ENCODE measurements at places on chromosomes 13 and 19. TPM values are rescaled to one million over a fixed set of nuclear protein-coding genes. Genes with fewer than 3 reads are reported as not detected.

- no peak for DNase-seq
Observed at GRCh38 chr19:2282062-2282861, at the start of gene PEAK3. Gene PEAK3 (minus strand): TSS chr19:2282175. CDS start chr19:2280931, 1,244 bp downstream.

Gene PALM3
- 36.9 TPM for polyA plus RNA-seq

Gene SBK3
- 0.10 TPM for polyA plus RNA-seq

DNA sequence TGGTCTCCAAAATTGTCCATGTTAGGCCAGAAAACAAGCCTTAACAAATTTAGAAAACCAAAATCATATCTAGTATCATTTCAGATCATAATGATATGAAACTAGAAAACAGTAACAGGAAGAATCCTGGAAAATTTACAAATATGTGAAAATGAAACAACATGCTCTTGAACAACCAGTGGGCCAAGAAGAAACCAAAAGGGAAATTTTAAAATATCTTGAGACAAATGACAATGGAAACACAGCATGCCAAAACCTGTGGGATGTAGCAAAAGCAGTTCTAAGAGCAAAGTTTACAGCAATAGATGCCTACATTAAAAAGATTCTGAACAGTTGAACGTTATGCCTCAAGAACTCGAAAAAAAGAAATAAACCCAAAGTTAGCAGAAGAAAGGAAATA, 32.6 kb downstream of the VWA8 start:
- no peak for DNase-seq

DNA sequence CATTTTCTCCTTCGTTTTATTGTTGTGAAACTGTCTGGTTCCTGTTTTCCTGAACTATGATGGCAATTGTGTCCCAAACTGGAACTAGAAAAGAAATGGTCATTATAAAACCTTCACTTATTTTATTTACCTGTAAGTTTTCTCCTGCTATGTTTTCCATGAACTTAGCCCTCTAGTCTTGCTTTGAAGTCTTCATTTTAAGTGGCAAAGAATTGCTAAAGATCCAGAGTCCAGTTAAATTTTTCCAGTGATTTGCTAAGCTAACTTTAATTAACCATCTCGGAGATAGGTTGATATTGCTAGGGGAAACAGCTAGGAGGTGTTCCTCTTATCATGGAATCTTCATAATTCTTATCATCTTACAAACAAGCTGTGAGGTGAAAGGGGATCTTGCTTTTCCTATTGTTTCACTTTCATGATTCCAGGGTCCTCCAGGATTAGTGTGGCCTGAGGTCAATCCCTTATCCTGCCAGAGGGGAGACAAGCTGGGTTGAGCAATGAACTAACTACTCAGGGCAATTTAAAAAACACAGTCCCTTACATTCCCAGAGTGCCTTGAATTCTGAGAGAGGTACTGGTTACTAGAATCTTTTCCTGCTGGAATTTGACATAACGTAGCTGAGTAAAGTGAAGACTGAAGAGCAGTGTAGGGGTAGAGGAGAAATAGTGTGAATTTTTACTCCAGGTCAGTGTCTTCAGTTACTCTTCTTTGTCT, 112.5 kb downstream of the ESD start:
- DNase-seq = no peak

- no peak for DNase-seq
Observed at GRCh38 chr19:23802290-23802689, 43.6 kb upstream of the ZNF681 start.

DNA sequence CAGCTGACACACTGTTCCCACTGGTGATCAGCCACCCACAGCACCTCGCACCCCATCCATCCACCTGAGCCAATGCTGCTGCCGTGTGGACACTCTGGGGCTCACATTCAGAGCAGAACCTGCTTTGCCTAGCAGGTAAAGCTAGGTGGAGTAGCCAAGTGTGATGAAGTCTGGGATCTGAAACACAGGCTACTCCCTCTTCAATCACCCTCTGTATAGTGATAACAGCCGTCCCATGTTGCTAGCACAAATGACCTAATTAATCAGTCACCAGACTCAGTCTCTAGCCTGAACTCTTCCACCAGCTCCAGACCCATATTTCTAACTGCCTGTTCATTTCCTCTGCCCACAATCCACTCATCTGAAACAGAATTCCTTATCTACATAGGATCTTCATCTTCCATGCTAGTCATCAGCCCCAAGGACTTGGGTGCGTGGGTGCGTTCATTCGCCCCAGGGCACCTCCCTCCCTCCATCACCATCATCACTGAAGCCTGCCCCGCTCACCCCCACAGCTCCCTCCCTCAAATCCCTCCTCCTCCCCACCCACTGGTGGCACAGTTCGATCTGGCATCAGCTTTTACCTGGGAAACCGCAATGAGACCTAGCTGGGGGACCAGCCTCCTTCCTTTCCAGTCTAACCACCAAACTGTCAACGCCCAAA, 19.8 kb downstream of the STK24 start:
- DNase-seq = no peak

- no peak for DNase-seq
Observed at GRCh38 chr19:16928916-16929315, 40.1 kb downstream of the F2RL3 start.

- no peak for DNase-seq
Observed at GRCh38 chr13:113117335-113117872, 5.2 kb upstream of the F10 start.

DNA sequence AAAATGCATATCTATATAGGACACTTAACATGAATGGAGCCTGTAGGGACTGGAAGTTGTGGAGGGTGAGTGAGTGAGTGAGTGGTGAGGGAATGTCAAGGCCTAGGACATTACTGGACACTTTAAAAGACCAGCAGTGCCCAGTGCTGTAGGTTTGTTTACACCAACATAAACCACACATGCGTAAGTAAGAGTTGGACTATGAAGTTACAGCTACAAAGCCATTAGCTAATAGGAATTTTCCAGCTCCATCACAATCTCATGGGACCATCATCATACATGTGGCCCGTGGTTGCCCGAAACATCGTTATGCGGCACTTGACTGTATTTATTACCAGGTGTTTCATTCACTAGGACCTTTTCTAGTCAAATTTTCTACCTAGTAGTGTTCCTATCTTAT, 49.2 kb downstream of the LATS2 start:
- no peak for DNase-seq

Gene RAD23A
- 61.9 TPM for polyA plus RNA-seq

- no peak for DNase-seq
Observed at GRCh38 chr13:93225610-93226009, 997 bp upstream of the GPC6 start.

DNA sequence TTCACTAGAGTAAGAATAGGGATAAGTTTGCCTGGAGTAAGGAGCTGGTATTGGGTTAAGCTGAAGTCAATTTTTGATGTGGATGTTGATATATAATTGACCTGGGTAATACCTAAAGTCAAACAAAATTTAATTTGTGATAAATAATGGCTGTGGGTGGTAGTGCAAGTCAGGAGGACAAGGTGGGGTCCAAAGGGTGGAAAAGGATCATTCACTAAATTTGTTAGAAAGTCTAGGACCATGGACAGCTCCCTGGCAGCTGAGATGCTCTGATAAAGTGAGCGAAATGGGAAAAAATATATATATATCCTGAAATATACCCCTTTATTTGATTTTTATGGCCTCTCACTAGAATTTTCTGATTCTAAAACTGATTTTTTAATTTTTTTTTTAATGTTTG, 463.5 kb downstream of the GPC6 start:
- peak; percentile 47 for DNase-seq

Gene IGFL3
- not detected for polyA plus RNA-seq

Gene FUT2
- polyA plus RNA-seq = 5.6 TPM

Gene N4BP2L1
- 25.1 TPM for polyA plus RNA-seq

Gene JSRP1
- polyA plus RNA-seq = 0.23 TPM

- DNase-seq = no peak
Observed at GRCh38 chr19:57271280-57271679, 9.0 kb upstream of the ZNF460 start.

GRCh38 chr19:11017275-11018035, 56.6 kb downstream of the SMARCA4 start:
- DNase-seq = no peak

GRCh38 chr13:91594061-91594460, 195.6 kb downstream of the GPC5 start:
- DNase-seq = no peak

DNA sequence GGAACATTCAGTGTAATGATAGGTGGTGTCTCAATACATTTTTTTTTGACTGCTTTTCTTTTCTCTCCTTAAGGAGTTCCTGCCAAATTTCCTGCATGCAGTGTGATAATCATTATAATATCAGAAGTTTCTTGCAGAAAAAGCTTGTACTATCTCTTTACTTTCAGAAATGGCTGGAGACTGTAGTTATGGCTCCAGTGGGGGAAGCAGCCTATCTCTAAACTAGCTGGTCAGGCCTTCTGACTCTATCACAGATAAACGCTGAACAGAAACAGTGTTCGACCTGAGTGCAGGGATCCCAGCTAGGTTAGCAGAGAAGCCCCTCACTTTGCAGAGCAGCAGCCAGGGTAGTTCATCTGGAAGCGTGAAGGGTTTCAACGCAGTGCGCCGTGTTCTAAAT, 1.9 kb downstream of the CCNE1 start:
- DNase-seq = no peak

GRCh38 chr13:45364876-45365557, 24.0 kb upstream of the TPT1 start:
- DNase-seq = no peak

DNA sequence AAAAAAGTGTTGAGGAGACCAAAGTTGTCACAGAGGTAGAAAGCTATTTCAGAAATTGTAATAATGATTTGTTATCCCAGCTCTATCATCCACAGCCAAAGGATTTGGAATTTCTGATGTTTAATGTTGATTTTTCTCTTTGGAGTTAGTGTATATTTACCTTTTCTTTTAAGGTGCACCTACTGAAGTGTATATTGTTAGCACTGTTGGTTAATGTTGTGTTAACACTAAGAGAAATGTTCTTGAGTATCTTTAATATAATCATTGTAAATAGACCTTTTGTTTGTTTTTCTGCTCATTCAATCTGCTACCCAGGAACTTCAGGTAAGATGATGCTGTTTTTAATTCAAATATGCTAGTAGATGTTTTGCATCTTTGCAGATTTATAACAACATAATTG, 57.5 kb downstream of the ZAR1L start:
- no peak for DNase-seq

DNA sequence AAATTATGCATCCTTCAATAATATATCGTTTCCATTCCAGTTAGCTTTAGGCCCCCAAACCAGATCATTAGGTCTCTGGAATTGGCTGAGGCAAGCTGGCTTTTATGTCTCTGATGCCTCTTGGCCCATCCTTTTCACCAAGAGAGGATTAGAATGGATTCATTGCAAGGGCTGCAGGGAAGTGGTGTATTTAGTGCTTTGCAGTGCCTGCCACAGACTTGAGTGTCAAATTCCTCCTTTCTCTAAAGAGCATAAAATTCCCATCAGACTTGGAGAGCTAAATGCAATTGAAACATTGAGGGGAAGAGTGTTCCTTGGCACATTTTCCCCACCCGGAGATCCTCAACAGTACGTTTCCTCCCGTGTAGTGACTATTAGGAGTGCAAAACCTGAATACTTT, 302.6 kb downstream of the ATP8A2 start:
- DNase-seq = no peak

GRCh38 chr19:13149628-13150186, 468 bp downstream of the STX10 start:
- peak; percentile 15 for DNase-seq

Gene STOML3
- polyA plus RNA-seq = 0.08 TPM

DNA sequence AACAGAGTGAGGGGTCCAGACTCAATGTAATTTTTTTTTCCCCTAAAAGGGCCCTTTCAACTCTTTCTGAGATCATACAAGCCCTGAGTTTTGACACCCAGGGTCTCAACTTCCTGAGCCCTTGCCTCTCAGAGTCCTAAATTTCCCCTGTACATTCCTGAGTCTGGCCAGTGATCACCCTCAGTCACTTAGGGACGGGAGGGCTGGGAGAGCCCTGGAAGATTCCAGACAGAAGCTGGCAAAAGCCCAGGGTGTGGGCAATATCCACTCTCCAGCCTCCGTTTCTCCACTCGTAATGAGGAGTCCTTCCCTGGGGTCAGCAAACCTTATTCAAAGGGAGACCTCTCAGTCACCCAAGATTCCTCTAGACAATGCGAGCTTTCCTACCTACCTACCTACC, 1.6 kb downstream of the PPP1R13L start:
- no peak for DNase-seq

DNA sequence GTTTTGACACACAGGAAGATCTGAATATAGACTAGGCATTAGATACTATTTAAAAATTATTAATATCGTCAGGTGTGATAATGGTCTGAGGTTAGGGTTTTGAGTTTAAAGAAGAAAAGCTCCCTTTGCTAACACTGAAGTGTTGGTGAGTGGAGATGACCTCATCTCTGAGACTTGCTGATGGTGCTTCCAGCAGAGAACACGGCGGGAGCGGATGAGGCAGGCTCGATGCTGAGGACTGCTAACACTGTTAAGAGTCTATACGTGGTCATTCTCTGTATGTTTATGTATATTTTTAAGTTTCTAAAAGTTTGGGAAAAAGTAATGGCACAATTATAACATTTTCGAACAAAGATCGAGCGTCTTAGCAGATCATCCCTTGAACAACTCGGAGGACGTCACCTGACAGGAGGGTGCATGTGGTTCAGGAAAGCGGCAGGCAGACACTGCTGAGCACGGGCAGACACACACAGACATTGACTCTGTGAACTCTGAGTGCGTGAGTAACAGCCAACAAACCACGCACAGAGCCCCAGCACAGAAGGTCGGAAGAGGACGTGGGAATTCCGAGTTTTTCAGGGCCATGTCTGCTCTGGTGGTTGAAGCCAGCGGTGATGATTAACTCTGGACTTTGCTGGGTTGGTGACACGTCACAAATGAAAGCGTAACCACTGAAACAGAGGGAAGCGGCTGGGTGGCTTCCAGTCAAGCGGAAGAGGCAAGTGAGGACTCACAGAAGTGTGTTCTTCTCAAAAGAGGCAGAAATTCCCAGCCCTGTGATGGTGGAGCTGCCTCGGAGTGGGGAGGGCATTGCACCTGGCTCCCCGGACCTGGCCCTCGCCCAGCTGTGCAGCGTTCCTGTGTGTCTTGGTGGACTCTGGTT, 91.9 kb upstream of the TEX29 start:
- no peak for DNase-seq

GRCh38 chr13:32150794-32151193, 119.2 kb downstream of the FRY start:
- DNase-seq = no peak

- no peak for DNase-seq
Observed at GRCh38 chr13:38382946-38383345, 33.3 kb downstream of the UFM1 start.

Gene CEACAM8
- polyA plus RNA-seq = 0.09 TPM

Gene HPN
- polyA plus RNA-seq = 88.9 TPM

- peak; percentile 77 for DNase-seq
Observed at GRCh38 chr13:80341101-80341755, at the start of gene SPRY2. Gene SPRY2 (minus strand): TSS chr13:80341126. CDS start chr13:80337705, 3,421 bp downstream.

DNA sequence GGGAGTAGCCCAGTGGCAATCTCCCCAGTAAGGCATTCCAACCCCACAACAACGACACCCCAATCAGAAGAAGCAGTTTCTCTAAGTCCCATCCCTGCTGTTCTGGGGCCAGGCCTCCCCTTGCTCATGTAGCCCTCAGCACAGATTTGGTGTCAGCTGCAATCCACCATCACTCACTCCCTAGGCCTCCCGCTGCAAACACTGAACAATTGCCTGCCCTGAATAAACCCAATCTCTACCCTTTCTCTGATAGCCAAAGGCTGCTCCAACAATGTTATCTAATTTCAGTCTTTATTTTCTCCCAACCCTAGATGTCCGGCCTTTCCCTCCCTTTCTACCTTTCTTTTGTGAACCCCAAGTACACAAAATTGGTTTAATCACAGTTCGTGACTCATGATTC, 5.6 kb upstream of the SOX21 start:
- no peak for DNase-seq

Gene FOXA3
- 0.44 TPM for polyA plus RNA-seq

Gene TUBA3C
- polyA plus RNA-seq = not detected

Gene DCLK1
- polyA plus RNA-seq = 6.6 TPM

Measured in left renal cortex interstitium (tissue), 4 donors.